EH (cell line): ENCODE measurements at places on chromosomes 6 and 20.

GRCh38 chr6:30840935-30841643 lies 43.2 kb upstream of the DDR1 start:
- DNase-seq, result no peak

- DNase-seq, result no peak
Observed at GRCh38 chr6:163888030-163888819, 473.7 kb downstream of the QKI start.

- DNase-seq, result peak; percentile 81
Observed at GRCh38 chr6:118709859-118710350, 58.5 kb upstream of the CEP85L start.

DNA sequence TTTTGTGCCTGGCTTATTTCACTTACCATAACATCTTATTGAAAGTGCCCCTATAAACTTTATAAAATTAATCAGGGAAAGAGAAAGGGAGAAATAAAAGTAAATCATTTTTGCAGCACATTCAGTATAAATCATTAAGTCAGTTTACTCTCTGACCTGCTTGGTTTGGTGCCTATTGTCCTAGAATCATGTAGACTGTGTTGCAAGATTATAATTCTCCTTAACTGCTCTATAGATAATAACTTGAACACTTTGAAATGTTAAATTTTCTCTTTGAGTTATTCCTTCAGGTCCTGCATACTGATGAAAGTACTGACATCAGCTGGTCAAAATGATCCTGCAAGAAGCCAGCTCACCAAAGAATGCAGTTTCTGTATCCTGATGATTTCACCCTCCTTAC lies 969.6 kb upstream of the GJE1 start:
- DNase-seq, result no peak

- no peak for DNase-seq
Observed at GRCh38 chr20:49843770-49844380, 31.2 kb downstream of the SLC9A8 start.

DNA sequence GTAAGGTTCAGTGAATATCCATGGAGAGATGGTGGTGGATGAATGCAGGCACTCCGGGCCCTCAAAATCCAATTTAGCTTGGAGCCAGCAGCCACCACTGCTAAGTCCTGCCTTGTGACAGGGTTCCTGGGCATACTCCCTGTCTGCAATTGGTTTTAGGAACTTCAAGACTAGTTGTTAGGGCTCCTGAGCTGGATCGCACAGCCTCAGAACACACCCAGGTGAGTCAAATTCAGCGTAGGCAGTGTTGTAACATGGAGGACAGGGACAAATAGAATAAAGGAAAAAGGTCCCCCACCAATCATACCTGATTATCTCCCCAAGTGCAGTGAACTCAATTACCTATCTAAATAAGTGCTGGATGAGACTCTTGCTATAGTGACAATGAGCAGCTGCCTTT lies 74.6 kb downstream of the PERP start:
- no peak for DNase-seq

DNA sequence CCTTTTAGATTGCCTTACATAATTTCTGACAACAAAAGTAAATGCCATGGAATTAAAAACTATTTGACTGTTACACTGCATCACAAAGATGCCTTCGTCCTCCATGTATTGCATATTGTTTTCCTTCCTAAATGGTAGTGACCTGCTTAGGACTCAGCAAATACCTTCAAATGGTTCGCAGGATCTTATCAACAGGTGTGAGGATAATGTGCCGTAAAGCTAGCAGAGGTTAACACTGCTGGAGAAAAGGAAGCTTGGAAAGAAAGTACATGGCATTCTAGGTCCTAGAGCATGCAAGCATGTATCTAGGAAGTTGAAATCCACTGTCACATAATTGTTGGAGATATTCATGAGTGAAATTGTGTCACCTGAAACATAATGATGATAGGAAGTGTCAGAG lies 5.5 kb downstream of the CLVS2 start:
- no peak for DNase-seq

- peak; percentile 81 for DNase-seq
Observed at GRCh38 chr6:152378169-152378568, 259.0 kb downstream of the SYNE1 start.
